ENCODE measurements at places on chromosomes 5 and 9. TPM values are rescaled to one million over a fixed set of nuclear protein-coding genes. Genes with fewer than 3 reads are reported as not detected.

ITK gene
- total RNA-seq, result not detected

CMBL gene
- total RNA-seq, result 14.4 TPM

PCDHGA10 gene
- total RNA-seq, result 10.2 TPM

CRB2 gene
- total RNA-seq, result not detected

HK3 gene
- under 0.01 TPM for total RNA-seq

TERT gene
- total RNA-seq, result not detected

GRCh38 chr5:131996210-131997025 lies 15.0 kb downstream of the ACSL6 start:
- no peaks in the 10 kb centered on the region for H3K36me3 ChIP-seq
- no peak overlapping the region for H3K27ac ChIP-seq
- no peak for DNase-seq
- H3K4me1 ChIP-seq, result no peaks in the 10 kb centered on the region
- H3K4me3 ChIP-seq, result no peak overlapping the region

DNA sequence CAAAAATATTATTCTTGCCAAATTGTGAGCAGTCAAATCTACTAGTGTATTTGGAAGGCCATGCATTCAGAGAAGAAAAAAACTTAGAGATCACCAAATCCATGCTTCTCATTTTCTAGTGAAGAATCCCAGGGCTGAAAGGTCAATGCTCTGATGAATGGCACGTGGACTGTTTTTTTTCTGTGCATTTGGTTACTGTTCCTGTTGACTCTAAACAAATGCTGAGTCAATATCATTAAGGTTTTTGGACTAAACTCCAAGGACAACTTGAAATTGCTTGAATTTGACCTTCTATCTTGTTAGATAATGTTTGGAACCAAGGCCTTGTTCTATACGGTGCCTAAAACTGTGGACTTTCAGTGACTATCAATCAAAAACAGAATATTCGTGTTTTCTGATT lies 142.2 kb downstream of the OSTF1 start:
- H3K36me3 ChIP-seq, result no peaks in the 10 kb centered on the region
- no peak overlapping the region for H3K4me3 ChIP-seq
- no peaks in the 10 kb centered on the region for H3K27me3 ChIP-seq
- H3K4me1 ChIP-seq, result no peaks in the 10 kb centered on the region
- no peak for DNase-seq
- no peak overlapping the region for H3K27ac ChIP-seq

GRCh38 chr9:107794259-107794658 lies 304.7 kb upstream of the KLF4 start:
- H3K4me1 ChIP-seq, result no peaks in the 10 kb centered on the region
- no peak overlapping the region for H3K27ac ChIP-seq
- no peaks in the 10 kb centered on the region for H3K27me3 ChIP-seq

GRCh38 chr5:7436521-7436920 lies 40.6 kb downstream of the ADCY2 start:
- H3K4me3 ChIP-seq, result no peak overlapping the region
- H3K27me3 ChIP-seq, result no peaks in the 10 kb centered on the region
- no peaks in the 10 kb centered on the region for H3K4me1 ChIP-seq
- H3K27ac ChIP-seq, result no peak overlapping the region
- no peak for DNase-seq

GRCh38 chr9:19720377-19720776 lies 68.5 kb downstream of the SLC24A2 start:
- H3K36me3 ChIP-seq, result no peaks in the 10 kb centered on the region
- H3K4me3 ChIP-seq, result no peak overlapping the region
- H3K27me3 ChIP-seq, result no peaks in the 10 kb centered on the region
- H3K27ac ChIP-seq, result no peak overlapping the region

DNA sequence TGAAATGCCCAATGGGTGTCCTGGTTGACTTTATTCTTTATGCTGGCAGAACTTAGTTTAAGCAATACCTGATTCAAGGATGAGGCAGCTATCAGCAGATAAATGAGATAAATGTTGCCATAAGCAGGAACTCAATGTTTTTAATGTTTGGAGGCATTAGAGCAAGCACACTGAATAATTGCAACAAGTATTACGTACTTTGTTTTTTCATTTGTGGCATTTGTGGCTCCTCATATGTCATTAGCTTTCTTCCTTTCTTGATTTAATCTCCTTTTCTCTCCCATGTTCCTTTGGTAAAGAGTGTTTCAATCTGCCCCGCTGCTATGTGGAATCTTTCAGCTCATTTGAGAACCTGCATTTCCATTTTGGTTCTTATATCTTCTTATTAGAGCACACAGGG lies 6.4 kb upstream of the NR3C1 start:
- H3K4me1 ChIP-seq, result no peaks in the 10 kb centered on the region
- no peak overlapping the region for H3K4me3 ChIP-seq
- no peaks in the 10 kb centered on the region for H3K27me3 ChIP-seq
- no peaks in the 10 kb centered on the region for H3K36me3 ChIP-seq
- H3K27ac ChIP-seq, result no peak overlapping the region
- no peak for DNase-seq

DNA sequence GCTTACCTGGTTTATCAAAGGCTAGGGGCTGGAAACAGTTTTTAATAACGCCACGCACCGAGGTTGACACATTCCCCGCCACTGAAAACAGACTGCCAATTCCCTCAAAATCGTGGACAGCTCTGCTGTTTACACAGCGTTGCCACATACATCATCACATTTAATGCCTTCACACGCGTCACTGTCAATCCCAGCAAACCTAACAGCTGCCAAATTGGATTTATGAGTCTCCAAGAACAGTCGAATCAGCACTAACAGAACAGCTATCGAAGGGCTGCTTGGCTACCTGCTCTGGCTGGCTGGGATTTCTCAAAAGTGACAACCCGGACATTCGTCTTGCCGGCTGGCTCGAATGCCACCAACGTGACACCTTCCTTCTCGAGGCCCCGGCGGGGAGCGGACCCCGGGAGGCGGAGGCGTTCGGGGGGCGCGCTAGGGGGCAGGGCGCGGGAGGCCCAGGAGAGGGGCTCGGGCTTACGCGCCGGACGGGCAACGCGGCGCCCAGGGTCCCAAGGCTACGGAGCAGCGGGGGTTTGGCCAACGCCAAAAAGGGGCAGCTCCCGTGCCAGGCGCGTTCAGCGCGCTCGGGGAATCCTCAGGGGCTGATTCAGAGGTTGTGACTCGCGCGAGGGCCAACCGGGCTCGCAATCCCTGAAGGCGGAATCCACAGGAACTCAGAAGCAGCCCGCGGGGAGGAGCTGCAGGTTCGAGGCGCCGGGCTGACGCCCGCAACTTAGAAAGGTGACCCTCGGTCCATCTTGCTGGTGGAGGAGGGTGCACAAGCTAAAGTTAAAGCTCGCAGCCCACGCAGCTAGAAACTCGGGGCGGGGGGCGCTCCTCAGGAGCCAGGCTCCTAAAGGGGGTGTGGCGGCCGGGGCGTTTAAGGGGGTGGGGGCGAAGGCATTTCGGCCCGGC lies 1.2 kb downstream of the CDC14B start:
- H3K27me3 ChIP-seq, result no peaks in the 10 kb centered on the region
- H3K4me1 ChIP-seq, result no peaks in the 10 kb centered on the region
- peak; percentile 51 for DNase-seq
- no peaks in the 10 kb centered on the region for H3K36me3 ChIP-seq

DNA sequence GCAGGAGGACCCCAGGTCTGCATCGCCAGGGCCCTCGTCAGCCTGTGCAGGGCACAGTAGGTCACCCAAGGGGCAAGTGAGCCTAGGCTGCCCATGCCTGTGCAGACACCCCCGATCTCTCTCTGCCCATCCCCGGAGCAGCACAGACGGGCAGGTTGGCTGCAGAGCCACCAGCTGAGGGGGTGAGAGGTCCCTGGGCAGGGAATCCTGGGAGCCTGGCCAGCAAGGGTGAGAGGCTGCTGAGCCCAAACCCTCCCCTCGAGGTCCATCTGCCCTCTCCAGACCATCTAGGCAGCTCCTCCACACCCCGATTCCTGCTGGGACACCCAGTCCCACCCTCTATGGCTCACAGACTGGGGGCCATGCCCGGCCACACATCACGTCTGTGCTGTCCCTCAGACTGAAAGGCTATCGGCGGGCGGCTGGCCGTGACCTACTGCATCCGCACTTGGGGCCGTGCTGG lies 2.8 kb upstream of the DPP7 start:
- no peak overlapping the region for H3K27ac ChIP-seq
- no peak overlapping the region for H3K4me3 ChIP-seq
- peaks cover 3% of the 10 kb centered on the region for H3K36me3 ChIP-seq
- H3K27me3 ChIP-seq, result no peaks in the 10 kb centered on the region

DNA sequence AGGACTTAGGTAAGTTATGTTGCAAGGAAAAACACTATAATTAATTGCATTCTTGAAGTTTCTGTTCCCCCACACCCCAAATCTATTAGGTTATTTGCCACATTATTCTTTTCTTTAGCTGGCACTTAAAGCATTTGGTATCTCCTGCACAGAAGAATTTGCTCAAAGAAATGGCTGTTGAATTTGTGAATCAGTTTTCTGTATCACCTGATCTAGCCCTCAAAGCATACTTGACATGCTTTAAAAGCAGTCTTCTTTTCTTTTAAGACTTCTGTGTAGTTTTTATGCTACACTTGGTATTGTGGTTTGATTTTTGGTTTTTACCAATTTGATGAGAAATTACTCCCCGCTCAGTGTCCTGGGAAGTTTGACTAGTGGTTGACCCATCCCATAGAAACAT lies 69.1 kb downstream of the RIC1 start:
- no peak overlapping the region for H3K4me3 ChIP-seq
- peaks cover 9% of the 10 kb centered on the region for H3K4me1 ChIP-seq
- H3K27ac ChIP-seq, result no peak overlapping the region
- H3K36me3 ChIP-seq, result no peaks in the 10 kb centered on the region
- no peaks in the 10 kb centered on the region for H3K27me3 ChIP-seq

GRCh38 chr5:39014561-39014960 lies 59.6 kb downstream of the RICTOR start:
- H3K36me3 ChIP-seq, result peaks cover 2% of the 10 kb centered on the region
- peak; percentile 94 for DNase-seq
- H3K4me1 ChIP-seq, result peaks cover 14% of the 10 kb centered on the region
- H3K27me3 ChIP-seq, result no peaks in the 10 kb centered on the region
- H3K27ac ChIP-seq, result peak overlapping the region; percentile 79

DNA sequence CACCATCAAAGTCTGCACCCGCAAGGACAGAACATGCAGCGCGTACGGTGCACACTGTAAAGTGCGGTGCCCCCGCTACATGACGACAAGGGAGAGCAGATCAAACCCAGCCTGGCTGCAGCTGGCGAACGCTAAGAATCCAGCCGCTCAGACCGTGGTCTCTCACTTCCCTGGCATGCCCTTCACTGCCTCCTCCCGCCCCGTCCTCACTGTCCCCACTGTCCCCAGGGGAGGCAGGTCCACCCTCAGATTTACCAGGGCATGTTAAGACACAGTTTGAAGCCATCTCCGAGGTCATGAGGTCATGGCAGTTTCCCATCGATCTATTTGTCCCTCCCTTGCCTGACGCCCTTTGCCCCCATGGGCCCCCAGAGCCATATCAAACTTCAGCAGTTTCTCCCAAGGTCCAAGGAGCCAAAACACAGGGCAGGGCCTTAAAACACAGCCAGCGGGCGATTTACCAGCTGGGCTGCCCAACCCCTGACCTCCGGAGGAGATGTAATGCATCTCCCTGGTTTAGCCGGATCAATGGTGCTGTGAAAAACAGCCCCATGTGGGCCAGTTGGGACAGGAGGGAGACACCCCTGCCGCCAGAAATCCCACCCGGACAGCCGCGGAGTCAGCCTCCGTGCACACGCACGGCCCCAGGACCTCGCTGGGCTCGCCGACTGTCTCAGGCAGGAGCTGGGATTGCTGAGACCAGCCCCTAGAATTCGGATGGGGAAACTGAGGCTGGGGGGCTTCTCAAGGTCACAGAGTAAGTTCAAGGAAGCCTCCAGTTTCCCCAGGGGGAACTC lies 52.3 kb upstream of the FUBP3 start:
- no peaks in the 10 kb centered on the region for H3K36me3 ChIP-seq
- no peaks in the 10 kb centered on the region for H3K4me1 ChIP-seq
- H3K4me3 ChIP-seq, result no peak overlapping the region
- peaks cover 2% of the 10 kb centered on the region for H3K27me3 ChIP-seq
- DNase-seq, result no peak

GRCh38 chr5:111859031-111859430 lies 102.0 kb upstream of the NREP start:
- no peaks in the 10 kb centered on the region for H3K36me3 ChIP-seq
- DNase-seq, result peak; percentile 87
- H3K27ac ChIP-seq, result no peak overlapping the region
- no peaks in the 10 kb centered on the region for H3K27me3 ChIP-seq

- H3K36me3 ChIP-seq, result no peaks in the 10 kb centered on the region
- H3K4me1 ChIP-seq, result no peaks in the 10 kb centered on the region
- no peak overlapping the region for H3K27ac ChIP-seq
Measured at GRCh38 chr5:143426437-143426991, 23.0 kb upstream of the NR3C1 start.

DNA sequence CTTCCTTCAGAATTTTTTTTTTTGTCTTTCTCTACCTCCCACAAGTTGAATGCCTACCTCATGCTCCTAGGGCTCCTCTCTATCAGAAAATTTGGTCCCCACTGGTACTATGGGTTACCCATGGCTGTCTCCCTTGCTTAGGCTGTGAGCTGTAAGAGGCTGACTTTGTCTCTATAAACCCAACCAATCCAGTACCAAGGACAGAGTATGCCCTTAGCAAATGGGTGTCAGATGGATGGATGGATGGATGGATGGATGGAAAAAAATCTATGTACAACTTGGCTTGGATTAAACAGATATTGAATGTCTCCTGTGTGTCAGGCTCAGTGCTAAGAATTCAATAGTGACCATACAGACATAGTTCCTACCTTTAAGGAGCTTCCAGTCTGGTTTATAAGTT lies 398.2 kb upstream of the TRPC7 start:
- DNase-seq, result no peak
- H3K4me1 ChIP-seq, result no peaks in the 10 kb centered on the region

- H3K27ac ChIP-seq, result no peak overlapping the region
- no peaks in the 10 kb centered on the region for H3K4me1 ChIP-seq
- H3K36me3 ChIP-seq, result no peaks in the 10 kb centered on the region
- H3K4me3 ChIP-seq, result no peak overlapping the region
- peak; percentile 25 for DNase-seq
- peaks cover under 1% of the 10 kb centered on the region for H3K27me3 ChIP-seq
Measured at GRCh38 chr9:128409978-128410377, 10.7 kb upstream of the CERCAM start.

GRCh38 chr5:32420506-32420905 lies 24.0 kb downstream of the ZFR start:
- no peak for DNase-seq
- no peaks in the 10 kb centered on the region for H3K27me3 ChIP-seq
- H3K4me3 ChIP-seq, result no peak overlapping the region
- no peaks in the 10 kb centered on the region for H3K4me1 ChIP-seq
- H3K36me3 ChIP-seq, result peaks cover 2% of the 10 kb centered on the region
- no peak overlapping the region for H3K27ac ChIP-seq

All from fibroblast of lung (primary cell).